HFFc6 (cell line): ENCODE measurements at places on chromosomes 12 and 14. TPM values are rescaled to one million over a fixed set of nuclear protein-coding genes. Genes with fewer than 3 reads are reported as not detected.
A peak's percentile ranks its signal among the peaks of the same experiment; 100 is the strongest.

- no peak for DNase-seq
These were observed 977 bp downstream of the HEATR5A start for GRCh38 chr14:31419179-31419966.

DNA sequence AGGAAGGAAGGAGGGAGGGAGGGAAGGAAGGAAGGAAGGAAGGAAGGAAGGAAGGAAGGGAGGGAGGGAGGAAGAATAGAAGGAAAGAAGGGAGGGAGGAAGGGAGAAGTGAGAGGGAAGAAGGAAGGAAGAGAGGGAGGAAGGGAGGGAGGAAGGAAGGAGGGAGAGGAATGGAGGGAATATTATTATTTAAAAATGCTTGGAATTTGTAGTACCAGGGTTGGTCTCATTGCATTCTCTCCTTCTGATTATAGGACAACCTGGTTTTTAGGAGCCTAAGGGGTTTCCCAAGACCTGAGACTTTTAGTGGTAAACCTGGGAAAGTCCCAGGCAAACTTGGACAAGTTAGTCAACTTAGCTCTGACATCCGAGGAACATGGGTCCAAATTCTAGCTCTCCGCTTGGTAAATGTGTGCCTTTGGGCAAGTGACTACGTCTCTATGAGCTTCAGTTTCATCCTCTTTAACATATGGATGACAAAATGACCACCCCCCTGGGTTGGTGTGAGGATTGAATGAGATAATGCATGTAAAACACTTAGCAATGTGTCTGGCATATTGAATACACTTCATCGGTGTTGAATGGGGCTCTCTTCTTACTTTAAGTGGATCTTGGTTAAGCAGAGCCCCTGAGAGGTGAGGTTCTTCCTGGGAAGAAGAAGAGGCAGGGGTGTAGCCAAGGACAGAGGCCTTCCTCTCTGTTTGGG is 690.7 kb upstream of the TBX3 start:
- DNase-seq = no peak

DNA sequence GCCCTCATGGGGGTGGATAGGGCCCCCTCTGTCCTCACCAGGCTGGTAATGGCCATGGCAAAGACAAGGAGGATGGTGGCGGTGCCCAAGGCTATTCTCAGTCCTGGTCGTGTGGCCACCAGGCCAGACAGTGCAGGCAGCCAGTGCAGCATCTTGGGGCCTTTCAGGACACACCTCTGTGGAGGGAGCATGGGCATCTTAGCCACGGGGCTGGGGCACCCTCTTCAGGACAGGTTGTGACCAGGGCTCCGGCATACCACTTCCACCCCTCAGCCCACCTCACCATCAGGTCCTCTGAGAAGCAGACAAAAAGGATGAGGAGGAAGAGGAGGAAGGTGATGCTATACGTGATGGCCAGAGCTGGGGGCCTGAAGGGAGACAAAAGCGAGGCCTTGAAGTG is 10.8 kb downstream of the ADCY4 start:
- DNase-seq = no peak

DNA sequence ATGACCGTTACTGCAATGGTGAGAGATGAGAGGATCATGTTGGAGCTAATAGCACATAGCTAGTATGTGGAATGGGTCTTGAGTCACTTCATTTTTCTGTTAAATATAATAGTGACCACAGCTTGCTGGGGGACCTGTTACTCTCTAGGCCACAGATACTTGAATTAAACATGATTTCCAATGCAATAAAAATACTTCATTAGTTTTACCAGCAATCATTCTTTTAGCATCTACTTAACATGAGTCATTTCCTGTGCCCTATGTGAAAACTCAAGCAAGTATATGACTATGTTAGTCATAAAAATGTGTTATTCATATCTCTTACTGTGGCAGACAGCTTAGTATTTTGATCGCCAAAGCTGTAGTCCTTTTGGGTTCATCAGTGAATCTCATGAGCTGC is 798.8 kb downstream of the SLC16A7 start:
- DNase-seq = peak; percentile 81

GAS2L3 gene
- total RNA-seq = 8.9 to 24.7 TPM (median 17.2 TPM) in 3 replicates

TAS2R20 gene
- 0.18 to 0.53 TPM (median 0.22 TPM) in 3 replicates for total RNA-seq

NUP107 gene
- total RNA-seq = 28.4 to 55.3 TPM (median 41.9 TPM) in 3 replicates

ADAMTS20 gene
- not detected in 3 replicates for total RNA-seq

HECTD4 gene
- 15.7 and 19.8 TPM in 2 replicates for total RNA-seq

PLCZ1 gene
- not detected in 3 replicates for total RNA-seq
